ENCODE measurements at places on chromosomes 1 and 21. TPM values are rescaled to one million over a fixed set of nuclear protein-coding genes. Genes with fewer than 3 reads are reported as not detected.

The CATSPERE gene
- 1.2 TPM for total RNA-seq

DNA sequence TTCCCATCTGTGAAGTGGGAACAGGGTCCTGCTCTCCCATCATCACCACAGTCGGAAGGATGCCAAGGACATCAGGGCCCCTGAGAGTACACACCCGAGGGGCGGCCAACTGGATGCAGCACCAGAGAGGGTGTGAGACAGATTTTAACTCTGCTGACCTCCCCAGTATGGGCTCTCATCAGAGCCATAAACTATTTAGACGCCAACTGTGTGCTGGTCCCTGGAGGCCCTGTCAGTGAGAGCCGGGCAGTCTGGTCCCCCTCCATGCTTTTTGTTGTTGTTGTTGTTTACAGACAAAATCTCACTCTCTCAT lies 1.7 kb downstream of the FGR start:
- DNase-seq: no peak

The PLA2G2D gene
- total RNA-seq: not detected

- no peak for DNase-seq
These were observed 39.8 kb downstream of the MRPL39 start for GRCh38 chr21:25567472-25567871.

The MROH9 gene
- not detected for total RNA-seq

- DNase-seq: no peak
These were observed 179.9 kb downstream of the HMCN1 start for GRCh38 chr1:185914089-185914488.

- no peak for DNase-seq
These were observed 21.4 kb downstream of the WNT9A start for GRCh38 chr1:227926216-227926791.

GRCh38 chr21:31666445-31667010 lies 7.0 kb downstream of the SOD1 start:
- no peak for DNase-seq

DNA sequence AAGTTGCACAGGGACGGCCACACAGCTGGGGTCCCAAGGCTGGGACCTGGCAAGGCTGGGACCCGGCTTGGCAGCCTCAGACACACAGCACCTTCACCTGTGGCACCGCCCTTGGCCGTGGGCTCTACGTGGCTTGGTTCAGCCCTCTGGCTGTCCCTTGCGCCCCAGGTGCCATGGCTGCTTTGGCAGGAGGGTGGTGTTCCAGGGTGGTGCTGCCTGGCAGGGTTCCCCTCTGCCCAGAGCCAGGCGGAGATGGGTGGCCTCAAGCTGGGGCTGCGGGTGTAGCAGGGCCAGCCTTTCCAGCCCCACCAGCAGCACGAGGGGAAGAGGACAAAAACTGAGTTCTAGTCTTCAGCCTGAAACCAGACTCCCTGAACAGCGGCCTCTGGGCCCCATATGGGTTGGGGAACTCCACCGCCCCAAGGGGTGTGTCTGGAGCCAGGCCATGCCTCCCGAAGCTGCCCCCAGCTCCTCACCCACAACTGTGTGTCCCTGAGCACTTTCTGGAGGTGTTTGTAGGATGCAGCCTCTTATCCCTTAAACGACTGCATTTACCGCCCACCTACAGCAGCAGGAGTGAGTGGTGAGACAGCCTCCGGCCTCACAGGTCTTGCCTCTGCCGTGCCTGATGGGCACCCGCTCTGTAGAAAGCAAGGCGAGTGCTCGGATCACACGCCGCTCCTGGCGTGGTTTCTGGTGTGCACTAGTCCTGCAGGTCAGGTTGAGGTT lies 92.3 kb downstream of the PDE9A start:
- DNase-seq: no peak

The IFI16 gene
- 65.9 TPM for total RNA-seq

DNA sequence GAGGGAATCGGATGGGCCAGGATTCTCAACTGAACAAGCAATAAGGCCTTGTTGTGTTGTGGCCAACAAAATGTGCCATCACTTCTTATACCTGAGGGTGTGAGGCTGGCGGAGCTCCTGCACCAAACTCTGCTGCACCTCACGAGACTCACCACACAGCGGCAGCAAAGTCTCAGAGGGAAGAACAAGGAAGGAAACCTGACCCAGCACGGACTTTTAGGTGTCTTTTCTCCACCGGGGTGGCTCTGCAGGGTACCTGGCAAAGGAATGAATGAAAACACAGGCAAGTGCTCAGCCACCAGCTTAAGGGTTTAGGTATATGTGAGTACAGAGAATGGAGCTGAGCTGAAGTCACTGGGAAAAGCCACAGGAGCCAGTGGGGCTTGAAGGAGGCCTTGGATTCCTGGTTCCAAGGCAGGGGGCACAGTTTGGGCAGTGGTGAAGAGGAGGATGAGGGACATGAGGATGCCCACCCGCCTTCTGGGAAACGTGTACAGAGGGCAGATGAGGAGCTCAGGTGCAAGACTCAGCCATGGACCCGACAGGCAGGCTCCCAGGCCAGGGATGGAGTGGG lies 31.1 kb upstream of the HSD3B1 start:
- DNase-seq: no peak

The EDARADD gene
- 0.59 TPM for total RNA-seq

The DENND2D gene
- total RNA-seq: not detected

The SLC16A4 gene
- total RNA-seq: 26.3 TPM

DNA sequence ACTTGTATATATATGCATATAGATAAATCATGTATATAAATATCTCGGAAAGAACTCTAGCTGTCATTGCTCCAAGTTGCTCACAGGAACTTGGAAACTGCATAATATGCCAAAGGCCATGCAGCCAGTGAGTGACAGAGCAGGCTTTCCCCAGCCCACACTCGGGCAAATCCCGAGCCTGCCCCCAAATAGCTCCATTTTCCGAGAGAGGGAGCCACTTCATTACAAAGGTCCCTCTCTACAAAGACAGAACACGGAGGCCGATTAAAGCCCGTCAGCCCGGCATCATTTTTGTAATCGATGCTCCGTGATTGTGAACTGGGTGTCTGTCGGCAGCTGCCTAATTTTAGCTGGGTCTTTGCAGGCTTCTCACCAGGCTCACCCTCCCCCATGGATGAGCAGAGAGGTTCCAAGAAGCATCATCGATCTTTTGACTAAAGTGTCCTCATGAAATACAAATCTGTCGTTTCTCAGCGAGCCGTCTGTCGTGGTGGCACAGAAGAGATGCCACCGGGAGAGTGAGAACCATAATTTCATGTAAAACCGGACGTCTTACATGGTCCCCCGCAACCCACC lies 663.9 kb downstream of the PTPRU start:
- no peak for DNase-seq

The DEPDC1 gene
- total RNA-seq: 6.5 TPM

DNA sequence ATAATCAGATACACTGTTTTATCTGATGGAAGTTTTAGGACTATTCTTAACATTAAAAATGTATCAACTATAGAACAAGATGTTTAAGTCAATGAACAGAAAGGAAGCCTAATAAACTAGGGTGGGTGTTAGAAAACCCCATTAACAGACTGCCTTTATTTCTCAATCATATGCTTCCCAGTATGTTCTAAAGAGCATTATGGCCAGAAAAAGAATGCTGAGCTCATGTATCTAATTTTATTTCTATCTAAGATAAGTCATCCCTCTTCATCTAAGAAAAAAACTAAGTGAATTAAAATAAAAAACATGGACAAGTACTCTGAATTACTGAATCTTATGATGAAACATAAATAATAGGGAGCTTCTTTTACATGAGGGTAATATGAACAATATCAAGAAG lies 86.5 kb upstream of the TTC39A start:
- DNase-seq: no peak

The SLC9C2 gene
- total RNA-seq: not detected

The SH3BGR gene
- 2.0 TPM for total RNA-seq

DNA sequence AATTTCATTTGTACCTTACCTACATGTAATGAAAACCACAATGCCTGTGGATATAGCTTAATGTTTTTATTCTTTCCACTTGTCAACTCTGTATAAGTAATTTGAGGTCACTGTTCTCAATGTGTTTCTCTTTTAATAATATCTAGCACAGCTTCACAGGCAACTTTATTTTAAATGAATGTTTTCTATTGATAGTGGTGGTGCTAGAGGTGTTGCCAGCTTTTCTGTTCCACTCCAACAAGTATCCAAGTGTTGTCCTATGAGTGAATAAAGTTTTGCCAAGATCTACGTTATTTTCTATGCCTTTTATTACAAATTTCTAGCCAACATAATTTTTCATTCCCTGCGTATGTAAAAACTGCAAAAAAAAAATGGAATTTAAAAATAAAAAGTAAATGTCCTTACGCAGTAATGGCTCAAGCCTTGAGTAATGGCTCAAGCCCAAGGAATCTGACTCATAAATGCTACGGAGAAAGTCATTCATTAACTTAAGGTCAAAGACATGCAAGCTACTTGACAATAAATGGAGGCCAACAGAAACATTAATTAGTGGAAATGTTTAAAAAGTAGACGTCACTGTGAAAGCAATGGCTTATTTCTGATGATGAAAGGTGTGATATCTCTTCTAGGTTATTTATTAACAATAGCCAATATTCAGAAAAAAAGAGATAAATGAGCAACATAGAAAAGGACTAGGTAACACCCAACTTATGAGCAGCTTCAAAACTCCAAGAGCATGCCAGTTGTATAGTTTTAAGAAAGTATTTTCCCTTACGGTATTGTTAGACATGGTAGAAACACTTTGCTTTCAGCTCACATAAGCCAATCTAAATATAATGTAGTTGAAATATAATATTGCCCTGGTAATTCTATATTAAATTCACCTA lies 71.4 kb downstream of the SLC44A5 start:
- no peak for DNase-seq

DNA sequence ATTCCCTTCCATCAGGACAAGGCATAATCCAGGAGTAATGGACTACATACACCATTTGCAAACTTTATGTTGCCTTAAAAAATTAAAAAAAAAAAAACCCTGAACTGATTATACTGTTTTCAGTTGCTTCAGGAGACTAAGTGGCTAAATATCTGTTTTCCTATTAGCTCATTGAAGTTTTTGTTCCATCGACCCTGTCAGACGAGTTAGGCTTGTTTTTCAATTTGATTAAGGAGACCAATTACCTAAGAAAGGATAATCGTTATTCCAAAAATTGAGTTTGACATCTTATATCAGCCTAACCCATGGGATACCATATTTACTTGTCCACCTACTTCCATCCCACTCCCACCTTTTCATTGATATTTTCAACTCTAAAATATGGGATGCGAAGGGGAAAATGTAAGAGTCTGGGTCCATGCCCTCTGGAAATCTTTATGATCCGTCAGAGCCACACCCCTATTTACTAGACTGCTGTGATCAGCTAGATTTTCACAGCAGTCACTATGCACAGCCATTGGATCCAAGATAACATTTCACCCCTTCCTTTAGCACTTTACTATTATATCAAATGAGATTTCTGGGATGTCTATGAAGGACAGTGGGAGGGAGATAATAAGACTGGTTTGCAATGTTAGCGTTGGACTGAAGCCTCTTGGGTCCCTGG lies 41.0 kb downstream of the IL12RB2 start:
- no peak for DNase-seq

GRCh38 chr1:20660363-20660762 lies 806 bp downstream of the DDOST start:
- no peak for DNase-seq
